ENCODE measurements at places on chromosomes 3 and 15.

GRCh38 chr3:146640361-146640760 lies 35.2 kb upstream of the PLSCR5 start:
- DNase-seq = no peak

- DNase-seq = no peak
Observed at GRCh38 chr3:89380016-89380415, 272.6 kb downstream of the EPHA3 start.

DNA sequence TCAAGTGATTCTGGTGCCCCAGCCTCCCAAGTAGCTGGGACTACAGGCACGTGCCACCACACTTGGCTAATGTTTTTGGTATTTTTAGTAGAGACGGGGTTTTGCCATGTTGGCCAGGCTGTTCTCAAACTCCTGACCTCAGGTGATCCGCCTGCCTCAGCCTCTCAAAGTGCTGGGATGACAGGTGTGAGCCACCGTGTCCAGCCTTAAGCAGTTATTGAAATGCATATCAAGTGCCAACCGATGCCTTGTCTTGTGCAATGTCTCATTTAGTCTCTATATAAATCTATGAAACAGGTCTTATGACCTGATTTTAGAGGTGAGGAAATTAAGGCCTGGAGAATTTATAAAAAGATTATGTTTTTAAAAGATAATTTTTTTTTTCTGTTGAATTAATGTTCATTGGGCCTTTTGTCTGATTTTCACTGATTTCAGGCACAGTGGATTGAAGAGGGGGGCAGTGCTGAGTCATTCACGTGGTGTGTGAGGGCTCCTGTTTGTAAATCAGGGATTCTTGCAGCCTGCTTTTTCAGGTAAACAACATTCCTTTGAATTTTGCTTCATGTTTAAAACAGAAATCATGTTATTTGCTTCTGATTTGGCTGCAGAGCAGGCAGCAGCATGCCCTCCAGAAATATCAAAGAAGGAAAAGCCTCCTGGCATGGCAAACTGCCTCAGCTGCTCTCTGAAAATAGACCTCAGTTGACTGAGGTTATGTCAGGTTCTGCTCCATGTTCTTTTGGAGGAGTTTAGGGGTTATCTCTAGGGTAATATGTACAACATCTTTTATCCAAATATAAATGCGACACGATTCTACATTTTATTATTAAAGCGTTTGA lies 407.0 kb upstream of the RGMA start:
- no peak for DNase-seq

DNA sequence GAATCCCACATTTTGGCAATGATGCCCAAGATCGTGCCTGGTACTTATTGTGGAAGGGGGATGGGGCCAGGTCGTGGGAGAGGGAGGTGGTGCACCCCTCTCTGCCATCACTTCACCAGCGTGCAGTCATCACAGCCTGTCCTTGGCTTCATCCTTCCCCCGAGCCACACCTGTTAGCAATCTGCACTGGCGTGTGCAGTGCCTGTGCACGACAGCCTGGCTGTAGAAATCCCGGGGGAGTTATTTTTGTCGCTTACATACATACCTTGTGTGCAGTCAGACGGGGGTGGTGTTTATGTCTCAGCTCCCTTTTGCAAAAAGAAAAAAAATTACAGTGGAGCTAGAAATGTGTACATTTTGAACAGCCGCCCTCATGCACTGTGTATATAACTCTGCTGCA lies 216.0 kb downstream of the TLE3 start:
- DNase-seq = no peak

GRCh38 chr3:102192575-102192974 lies 242.2 kb upstream of the ZPLD1 start:
- DNase-seq = no peak

GRCh38 chr3:147038481-147038880 lies 367.9 kb downstream of the ZIC4 start:
- DNase-seq = no peak

- no peak for DNase-seq
Observed at GRCh38 chr3:56121716-56122115, 346.6 kb downstream of the ERC2 start.

DNA sequence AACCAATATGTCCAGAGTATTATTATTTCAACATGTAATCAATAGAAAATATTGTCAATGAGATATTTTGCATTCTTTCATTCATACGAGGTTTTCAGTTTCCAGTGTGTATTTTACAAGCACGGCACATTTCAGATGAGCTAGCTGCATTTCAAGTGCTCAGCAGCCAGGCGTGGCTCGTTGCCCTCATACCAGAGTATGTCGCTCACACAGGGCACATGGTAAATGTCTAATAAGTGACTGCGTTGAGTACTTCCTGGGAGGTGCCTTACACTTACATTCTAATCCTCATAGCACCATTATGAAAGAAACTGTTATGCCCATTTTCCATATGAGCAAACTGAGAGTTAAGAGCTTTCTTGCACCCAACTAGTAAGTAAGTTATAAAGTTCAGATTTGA lies 47.4 kb downstream of the TMEM266 start:
- no peak for DNase-seq

DNA sequence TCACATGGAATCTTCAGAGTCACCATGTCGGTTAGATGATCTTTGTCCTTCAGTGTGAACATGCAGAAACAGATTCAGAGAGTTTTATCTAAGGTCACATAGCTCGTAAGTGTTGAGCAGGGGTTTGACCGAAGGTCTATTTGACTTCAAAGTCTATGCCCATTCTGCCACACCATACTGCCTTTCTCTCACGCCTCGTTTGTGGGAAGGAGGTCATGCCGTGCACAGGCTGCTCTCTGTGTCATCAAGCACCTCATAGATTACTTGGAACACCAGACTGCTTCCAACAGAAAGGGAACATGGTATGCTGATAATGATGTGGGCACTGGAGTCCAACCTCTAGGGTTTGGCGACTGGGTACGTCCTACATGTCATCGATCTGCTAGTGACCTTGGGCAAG lies 128.8 kb downstream of the SV2B start:
- DNase-seq = no peak

GRCh38 chr15:91751611-91752010 lies 101.9 kb upstream of the SLCO3A1 start:
- DNase-seq = no peak

DNA sequence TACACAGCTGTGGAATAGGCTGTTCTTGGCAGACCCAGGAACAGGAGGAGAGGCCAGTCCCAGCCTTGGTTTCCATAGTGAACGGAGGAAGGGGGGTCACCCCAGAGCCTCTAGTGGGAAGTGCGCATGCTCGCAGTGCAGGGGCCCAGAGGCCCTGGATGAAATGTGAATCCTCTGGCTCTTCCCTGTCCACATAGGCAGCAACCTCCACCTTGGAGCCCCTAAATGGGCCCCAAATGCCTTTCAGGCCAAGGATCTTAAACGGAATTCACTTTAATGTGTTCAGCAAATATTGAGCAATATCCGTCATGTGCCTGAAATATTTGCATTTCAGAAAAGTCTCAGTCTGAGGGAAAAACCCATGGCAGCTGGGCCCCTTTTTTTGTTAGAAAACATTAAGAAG lies 3.3 kb upstream of the NDN start:
- DNase-seq = no peak

Data from Caki2 (cell line).